ENCODE measurements at places on chromosomes 7 and 10. TPM values are rescaled to one million over a fixed set of nuclear protein-coding genes. Genes with fewer than 3 reads are reported as not detected.

GRCh38 chr7:43208242-43208641, 95.8 kb downstream of the HECW1 start:
- no peak for DNase-seq

The GRID1 gene
- 1.4 TPM for total RNA-seq

GRCh38 chr7:45570797-45571196, 3.4 kb upstream of the ADCY1 start:
- no peak for DNase-seq

The HOXA1 gene
- total RNA-seq = 2.4 TPM

The BTBD16 gene
- total RNA-seq = 1.2 TPM

GRCh38 chr10:115073796-115074195, 19.4 kb upstream of the ATRNL1 start:
- DNase-seq = no peak

DNA sequence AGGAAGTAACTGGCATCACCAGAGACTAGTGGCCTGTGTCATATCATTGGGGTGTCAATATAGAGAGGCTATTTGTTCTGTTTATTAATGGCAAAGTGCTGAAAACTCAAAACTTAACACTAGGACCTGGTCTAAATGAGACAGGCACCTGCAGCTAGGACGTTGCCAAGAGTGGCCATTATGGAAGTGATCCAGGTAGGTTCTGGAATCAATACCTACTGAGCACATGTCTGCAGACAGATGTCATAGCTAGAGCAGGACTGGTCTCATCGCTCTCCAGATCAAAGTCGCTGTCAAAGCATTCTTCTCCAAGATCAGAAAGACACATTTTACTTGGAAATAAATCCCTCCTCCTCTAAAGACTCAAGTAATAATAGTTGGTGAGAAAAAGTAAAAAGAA, 40.3 kb downstream of the THNSL1 start:
- no peak for DNase-seq

GRCh38 chr10:77253556-77254064, 384.0 kb downstream of the KCNMA1 start:
- no peak for DNase-seq

The IL6 gene
- total RNA-seq = 1.6 TPM

The PPA1 gene
- 116 TPM for total RNA-seq

The MALSU1 gene
- 40.3 TPM for total RNA-seq

GRCh38 chr10:110168601-110169481, 38.6 kb upstream of the MXI1 start:
- DNase-seq = peak; percentile 37

DNA sequence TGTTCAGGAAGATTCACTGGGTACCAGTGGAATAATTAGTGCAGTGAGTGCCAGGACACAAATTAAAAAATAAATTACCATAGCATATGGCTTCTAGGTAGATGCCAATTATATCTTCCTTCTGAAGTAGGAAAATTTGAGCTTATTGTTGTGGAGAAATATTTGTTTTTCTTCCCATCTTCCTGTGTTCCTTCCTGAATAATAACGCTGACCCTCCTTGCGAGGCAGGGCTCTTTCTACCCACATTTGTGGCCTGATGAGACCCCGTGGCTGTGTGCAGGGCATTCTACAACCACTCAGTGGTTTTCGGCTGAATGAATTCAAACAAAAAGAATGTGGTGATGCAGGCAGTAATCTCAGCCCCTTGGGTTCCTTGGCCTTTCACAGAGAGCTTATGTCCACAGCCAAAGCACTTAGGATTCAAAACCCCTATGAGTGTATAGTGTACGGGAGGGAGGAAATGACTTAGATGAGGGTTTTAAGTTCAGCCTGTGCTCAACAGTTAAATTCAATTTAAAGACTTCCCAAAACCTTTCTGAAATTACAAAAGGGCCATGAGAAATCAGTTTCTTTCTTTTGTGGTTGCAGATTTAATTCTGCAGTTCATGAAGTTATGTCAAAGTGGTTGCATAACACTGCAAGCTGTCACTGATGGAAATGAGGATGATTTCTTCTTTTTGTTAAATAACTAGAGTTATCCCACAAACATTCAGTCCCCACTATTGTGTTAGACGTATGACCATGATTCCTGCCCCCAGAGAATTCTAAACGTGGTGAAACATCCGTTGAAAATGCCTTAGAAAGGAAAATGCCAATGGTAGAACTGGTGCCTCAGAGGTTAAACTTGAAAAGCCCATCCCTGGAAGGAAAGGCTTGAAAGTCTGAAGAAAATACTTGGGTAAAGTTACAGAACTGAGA, 255.3 kb downstream of the FZD1 start:
- no peak for DNase-seq

GRCh38 chr7:99440195-99440594, 1.5 kb downstream of the CPSF4 start:
- no peak for DNase-seq

The SMO gene
- 13.2 TPM for total RNA-seq

The NAT16 gene
- not detected for total RNA-seq

- DNase-seq = no peak
These were observed 174.5 kb upstream of the KLF14 start for GRCh38 chr7:130908345-130909160.

The CADPS2 gene
- 33.0 TPM for total RNA-seq

The GNAT3 gene
- not detected for total RNA-seq

DNA sequence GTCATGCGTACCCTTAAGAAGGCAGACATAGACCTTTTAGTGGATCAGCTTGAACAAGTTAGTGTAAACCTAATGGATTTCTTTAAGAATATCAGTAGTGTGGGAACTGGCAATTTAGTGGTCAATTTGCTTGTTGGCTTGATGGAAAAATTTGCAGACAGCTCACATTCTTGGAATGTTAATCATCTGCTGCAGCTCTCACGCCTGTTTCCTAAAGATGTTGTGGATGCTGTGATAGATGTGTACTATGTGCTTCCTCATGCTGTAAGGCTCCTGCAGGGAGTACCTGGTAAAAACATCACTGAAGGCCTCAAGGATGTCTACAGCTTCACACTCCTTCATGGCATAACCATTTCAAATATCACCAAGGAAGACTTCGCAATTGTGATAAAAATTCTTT, 103.4 kb downstream of the ABCA13 start:
- no peak for DNase-seq

The MRLN gene
- total RNA-seq = not detected

DNA sequence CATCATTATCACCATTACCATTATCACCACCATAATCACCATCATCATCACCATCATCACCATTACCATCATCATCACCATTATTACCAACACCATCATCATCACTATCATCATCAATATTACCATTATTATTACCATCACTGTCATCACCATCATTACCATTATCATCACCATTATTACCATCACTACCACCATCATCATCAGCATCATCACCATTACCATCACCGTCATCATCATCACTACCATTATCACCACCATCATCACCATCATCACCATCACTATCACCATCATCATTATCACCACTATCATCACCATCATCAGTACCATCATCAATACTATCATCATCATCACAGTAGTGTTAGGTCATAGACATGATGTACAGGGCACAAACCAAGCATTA, 81.4 kb downstream of the VSTM4 start:
- no peak for DNase-seq

- no peak for DNase-seq
These were observed 198.0 kb downstream of the CSTF2T start for GRCh38 chr10:51501396-51501795.

- peak; percentile 14 for DNase-seq
These were observed 41.3 kb upstream of the SRPK2 start for GRCh38 chr7:105429746-105430612.

The ANKRD61 gene
- total RNA-seq = 0.19 TPM

The AMPH gene
- total RNA-seq = 1.2 TPM

DNA sequence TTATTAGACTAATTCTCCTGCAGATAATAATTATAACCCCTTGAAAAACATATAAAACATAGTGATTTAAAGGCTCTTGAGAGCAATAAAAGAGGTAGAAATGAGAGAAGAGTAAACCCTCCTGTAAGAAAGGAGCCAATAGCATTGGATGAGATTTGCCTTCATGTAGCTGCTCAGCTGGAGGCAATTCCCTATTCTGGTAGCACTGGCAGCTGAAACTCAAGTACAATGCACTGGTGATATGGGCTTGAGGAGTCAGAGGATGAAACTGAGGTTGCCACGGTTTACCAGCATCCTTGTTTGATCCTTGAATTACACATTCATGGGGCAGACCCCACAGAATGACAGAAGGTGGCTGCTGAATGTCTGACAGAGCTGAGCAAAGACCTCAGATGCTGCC, 76.4 kb downstream of the CTTNBP2 start:
- DNase-seq = no peak

The MEST gene
- 31.0 TPM for total RNA-seq

GRCh38 chr10:94997741-94998174, 59.3 kb downstream of the CYP2C9 start:
- no peak for DNase-seq

GRCh38 chr7:133572843-133573242, 320.0 kb downstream of the EXOC4 start:
- DNase-seq = no peak

DNA sequence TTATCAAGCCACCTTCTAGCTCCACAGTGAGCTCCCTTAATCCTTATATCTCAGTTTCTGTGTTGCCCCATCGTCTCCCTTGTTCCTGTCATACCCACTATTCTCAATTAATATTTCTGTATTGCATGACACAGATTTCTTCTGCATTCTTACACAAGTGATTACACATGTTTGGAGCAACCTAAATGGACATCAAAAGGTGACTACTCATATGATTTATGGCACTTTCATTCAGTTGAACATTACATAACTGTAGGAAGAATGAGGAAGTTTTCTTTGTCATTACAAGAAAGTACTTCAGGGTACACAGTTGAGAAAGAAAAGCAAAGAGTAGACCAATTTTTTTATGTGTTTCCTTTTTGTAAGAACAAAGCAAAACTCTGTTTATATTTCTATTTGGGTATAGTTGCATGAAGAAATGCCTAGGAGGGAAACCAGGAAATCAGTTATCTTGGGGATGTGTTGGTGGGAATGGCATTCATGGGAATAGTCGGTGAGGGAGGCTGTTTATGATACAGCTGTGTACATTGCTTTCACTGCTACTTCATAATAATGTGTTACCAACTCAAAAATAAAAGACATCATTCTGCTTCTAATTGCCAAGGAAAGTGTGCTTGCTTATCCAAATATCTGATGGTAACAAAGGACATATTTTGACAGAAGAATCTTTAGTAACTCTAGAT, 23.6 kb upstream of the PRSS37 start:
- no peak for DNase-seq

The SLC39A12 gene
- total RNA-seq = 0.16 TPM

DNA sequence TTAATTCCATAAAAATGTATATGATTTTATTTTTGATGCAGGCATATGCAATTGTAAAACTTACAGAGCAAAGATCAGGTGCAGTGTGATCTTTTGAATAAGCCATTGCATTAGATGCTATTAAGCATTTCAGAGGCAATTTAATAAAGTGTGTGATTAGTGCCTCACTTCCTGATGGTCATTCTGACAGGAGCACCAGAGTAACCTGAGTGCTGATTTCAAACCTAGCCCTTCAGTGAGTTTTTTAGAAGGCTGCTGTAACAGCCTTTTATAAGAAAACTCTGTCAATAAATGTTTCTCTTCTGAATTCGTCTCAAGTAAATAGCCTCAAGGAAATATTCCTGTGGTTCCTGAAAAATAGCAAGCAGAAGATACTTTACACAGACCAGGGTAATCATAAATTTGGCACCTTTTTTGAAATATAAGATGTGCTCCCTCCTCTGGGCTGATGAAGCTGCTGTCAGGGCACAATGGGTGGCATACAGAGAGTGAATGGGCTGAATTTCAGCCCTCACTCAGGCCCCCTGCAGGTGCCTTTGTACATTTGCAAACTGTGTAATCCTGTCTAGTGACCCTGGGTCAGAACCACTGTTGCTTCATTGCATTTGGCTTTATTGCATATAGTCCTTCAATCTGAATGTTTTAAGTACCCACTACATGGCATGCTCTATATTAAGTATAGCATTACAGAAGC, 193.7 kb upstream of the CSTF2T start:
- no peak for DNase-seq

GRCh38 chr7:115066050-115066449, 144.2 kb downstream of the MDFIC start:
- no peak for DNase-seq

The NOM1 gene
- total RNA-seq = 17.6 TPM

GRCh38 chr10:69681436-69681835, 51.4 kb downstream of the FAM241B start:
- DNase-seq = no peak

The RFC2 gene
- 21.1 TPM for total RNA-seq

DNA sequence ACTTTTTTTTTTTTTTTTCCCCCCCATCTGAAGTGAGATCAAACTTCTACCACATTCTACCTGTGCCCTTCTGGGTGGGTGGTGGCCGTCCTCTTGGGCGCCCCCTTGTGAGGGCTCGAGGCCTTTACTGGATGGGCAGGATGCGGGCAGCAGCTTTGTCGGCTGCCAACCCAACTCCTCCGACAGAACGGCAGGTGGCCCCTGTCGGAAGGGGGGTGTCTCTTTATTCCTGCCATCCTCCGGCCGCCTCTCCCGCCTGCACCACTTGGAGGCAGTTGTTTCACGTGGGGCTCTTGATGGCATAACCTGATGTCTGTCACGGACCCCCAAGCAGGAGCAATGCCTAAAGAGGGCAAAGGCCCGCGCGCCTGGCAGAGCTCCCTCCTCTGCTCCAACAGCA, 31.0 kb downstream of the AMZ1 start:
- peak; percentile 78 for DNase-seq

The MYO1G gene
- 14.3 TPM for total RNA-seq

- DNase-seq = no peak
These were observed 44.2 kb upstream of the NPFFR1 start for GRCh38 chr10:70328018-70328417.

The C10orf90 gene
- total RNA-seq = not detected

The CPXM2 gene
- 18.1 TPM for total RNA-seq

GRCh38 chr7:106285855-106286492, 1.2 kb upstream of the NAMPT start:
- DNase-seq = no peak

The CUZD1 gene
- total RNA-seq = 0.54 TPM

- no peak for DNase-seq
These were observed 65.7 kb downstream of the ORC5 start for GRCh38 chr7:104142147-104142546.

DNA sequence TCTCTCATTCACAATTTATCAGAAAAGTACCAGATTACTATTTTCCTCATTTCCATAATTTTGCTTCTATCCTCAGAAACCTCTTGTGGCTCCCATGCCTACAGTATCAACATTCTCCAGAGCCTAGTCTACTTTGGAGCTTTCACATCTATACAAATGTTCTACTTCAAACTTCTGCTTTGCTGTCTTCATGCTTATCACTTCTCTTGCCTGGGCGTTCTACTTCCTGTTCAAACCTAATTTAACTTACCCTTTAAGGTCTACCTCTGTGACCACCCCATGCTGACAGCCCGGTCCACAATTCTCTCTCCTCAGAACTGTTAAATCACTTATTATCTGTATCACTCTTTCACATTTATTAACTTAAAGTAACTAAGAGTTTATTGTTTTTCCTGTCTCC, 6.1 kb upstream of the PTPN12 start:
- no peak for DNase-seq

GRCh38 chr10:126124046-126124445, 227.7 kb downstream of the FANK1 start:
- DNase-seq = no peak

Measured in kidney (tissue), 22 donors.